ENCODE measurements at places on chromosomes 5 and 9.

- no peak for DNase-seq
These were observed 150.2 kb upstream of the TBCA start for GRCh38 chr5:77926337-77926736.

GRCh38 chr5:110841137-110841536 lies 102.3 kb downstream of the SLC25A46 start:
- no peak for DNase-seq

GRCh38 chr9:33232815-33233214 lies 7.2 kb upstream of the SPINK4 start:
- DNase-seq, result no peak

DNA sequence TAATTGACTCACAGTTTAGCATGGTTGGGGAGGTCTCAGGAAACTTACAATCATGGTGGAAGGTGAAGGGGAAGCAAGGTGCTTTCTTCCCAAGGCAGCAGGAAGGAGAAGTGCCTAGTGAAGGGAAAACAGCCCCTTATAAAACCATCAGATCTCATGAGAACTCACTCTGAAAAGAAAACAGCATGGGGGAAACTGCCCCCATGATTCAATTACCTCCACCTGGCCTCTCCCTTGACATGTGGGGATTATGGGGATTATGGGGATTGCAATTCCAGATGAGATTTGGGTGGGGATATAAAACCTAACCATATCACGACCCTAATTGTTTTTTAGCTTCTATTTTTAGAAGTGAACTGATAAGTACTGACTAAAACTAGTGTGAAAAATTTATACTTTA lies 1377.5 kb upstream of the DMAC1 start:
- no peak for DNase-seq

DNA sequence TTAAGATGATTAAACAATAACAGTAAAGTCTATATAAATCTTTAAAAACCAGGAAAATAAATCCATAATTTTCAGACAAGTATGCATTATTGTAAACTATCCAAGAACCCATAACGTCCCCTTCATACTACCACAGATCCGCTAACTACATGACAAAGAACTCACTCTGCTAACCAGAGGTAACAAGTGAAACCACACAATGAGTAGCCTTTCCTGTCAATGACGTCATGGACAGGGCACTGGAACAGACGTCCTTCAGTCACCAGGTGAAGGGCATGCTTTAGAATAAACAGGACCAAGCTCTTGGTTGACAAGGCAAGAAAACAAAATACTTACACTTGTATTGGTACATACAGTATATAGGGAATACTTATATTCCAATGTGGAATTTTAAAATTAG lies 45.2 kb downstream of the RNF130 start:
- peak; percentile 5 for DNase-seq

DNA sequence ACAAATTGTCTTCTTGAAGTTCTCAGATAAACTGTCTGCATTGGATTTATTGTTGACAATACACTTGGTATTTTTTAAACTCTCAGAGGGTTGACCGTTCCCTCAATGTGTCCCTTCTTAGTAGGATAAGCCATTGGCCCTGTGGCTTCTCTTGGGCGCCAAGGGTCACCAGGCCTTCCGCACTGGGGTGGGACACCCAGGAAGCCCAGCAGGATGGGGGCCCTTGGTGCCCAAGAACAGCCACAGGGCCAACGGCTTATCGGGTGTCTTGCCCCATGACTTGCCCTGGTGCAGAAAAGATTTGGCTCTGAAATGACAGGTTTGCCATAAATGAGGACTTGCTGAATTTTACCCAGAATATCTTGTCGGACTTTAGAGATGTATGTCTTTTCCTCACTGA lies 375.0 kb downstream of the IRX2 start:
- DNase-seq, result no peak

DNA sequence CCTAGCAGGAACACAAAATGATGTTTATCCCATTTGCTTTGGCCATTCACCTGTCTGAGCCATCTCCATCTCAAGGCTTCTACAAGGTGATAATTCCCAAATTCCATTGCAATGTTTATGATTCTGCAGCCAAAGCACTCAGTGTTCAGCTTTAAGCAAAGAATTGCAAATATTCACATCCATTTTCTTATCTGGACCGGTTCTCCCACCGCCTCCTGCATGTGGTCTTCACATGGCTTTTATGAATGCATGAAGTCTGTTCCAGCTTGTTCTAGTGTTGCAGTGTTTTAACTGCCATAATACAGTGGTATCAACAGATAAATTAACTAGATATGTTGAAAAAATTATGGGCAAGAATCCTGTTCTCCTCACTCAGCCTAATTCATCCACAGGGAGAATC lies 443.0 kb upstream of the KLF4 start:
- no peak for DNase-seq

GRCh38 chr5:33489481-33490067 lies 48.8 kb downstream of the TARS1 start:
- DNase-seq, result no peak

GRCh38 chr9:108784998-108785397 lies 70.8 kb downstream of the ACTL7B start:
- no peak for DNase-seq
